Activated T-helper 1 cell treated with anti-CD3 and anti-CD28 coated beads, Interleukin-2, amount 50 U/mL, for 16 hours (primary cell): ENCODE measurements at places on chromosomes 4 and X.

DNA sequence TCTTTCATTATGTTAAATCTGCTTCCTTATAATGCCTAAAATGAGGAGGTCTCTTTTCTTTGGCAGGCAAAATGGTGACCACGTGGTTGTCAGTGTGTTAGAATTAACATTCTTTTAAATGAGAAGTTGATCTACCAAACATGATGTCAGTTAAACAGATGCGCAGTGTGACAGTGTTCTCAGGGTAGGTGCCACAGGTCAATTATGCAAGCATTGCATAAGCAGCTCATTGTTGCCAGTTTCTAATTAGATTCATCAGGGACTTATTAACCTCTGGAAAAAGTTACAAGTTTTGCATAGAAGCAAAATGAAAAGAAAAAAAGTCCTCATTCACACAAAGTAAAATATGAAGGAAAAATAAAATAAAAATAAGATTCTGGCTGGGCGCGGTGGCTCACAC lies 324.1 kb upstream of the GALNT7 start:
- no peak for DNase-seq

- DNase-seq, result no peak
These were observed 866.3 kb upstream of the PCDH7 start for GRCh38 chr4:29853833-29854232.

DNA sequence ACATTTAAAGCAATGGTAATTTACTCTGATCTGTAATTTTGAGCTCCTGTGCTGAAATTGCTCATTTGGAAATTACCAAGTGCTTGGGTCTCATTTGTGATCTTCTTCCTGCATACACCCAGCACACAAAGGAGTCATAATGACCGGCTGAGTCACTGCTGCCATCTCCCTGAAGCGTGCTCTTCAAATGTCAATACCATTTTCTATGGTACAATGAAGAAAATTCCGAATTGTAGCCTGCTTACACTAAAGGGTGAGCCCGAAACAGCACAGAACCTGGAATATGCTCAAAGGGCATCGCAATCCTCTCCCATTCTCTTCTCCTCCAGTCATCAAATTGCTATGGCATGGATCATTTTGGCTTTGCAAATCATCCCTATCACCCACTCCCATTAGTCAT lies 140.5 kb downstream of the GRIA3 start:
- no peak for DNase-seq

DNA sequence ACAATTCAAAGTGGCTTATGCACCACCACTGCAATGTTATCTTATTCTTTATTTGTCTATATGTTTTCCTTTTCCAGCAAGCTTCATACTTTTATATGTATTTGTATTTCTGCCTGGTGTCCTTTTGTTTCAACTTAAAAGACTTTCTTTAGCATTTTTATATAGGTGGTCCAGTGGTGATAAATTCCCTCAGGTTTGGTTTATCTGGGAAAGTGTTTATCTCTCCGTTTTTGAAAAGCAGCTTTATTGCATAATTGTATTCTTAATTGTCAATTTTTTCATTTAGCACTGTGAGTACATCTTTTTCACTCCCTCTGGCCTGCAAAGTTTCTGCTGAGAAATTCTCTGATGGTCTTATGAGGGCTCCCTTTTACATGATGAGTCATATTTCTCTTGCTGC lies 479.0 kb upstream of the GRID2 start:
- no peak for DNase-seq

DNA sequence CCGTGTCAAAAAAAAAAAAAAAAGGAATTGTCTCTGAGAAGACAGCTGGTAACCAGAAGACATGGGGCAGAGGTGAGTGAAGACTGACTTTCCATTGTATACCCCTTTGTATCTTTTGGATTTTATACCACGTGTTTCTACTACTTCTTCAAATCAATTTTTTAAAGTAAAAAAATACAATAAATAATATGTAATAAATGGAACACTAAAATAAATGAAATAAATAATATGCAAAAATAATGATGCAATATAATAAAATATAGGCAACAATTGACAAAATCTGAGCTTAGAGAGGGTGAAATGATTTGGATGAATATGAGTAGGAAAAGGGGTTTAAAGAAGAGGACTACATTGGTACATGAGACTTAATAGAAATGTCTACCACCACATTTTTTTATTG lies 155.8 kb downstream of the IL15 start:
- DNase-seq, result no peak

DNA sequence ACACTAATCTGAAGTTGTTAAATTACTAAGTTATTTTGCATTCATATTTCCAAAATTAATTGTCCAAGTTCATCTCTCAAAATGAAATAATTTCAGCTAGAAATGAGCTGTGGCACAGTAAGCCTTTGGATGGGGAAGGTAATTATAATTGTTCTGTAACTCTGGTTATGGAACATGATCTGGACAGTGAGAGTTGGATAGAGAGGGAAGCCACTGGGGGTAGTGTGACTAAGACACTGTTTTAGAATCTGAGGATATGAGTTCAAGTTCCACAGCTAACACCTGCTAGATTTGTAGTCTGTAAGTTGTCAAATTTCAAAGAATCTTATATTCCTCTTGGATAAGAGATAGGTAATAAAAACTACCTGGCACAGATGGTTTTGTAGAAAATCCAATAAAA lies 49.5 kb downstream of the DMD start:
- no peak for DNase-seq

DNA sequence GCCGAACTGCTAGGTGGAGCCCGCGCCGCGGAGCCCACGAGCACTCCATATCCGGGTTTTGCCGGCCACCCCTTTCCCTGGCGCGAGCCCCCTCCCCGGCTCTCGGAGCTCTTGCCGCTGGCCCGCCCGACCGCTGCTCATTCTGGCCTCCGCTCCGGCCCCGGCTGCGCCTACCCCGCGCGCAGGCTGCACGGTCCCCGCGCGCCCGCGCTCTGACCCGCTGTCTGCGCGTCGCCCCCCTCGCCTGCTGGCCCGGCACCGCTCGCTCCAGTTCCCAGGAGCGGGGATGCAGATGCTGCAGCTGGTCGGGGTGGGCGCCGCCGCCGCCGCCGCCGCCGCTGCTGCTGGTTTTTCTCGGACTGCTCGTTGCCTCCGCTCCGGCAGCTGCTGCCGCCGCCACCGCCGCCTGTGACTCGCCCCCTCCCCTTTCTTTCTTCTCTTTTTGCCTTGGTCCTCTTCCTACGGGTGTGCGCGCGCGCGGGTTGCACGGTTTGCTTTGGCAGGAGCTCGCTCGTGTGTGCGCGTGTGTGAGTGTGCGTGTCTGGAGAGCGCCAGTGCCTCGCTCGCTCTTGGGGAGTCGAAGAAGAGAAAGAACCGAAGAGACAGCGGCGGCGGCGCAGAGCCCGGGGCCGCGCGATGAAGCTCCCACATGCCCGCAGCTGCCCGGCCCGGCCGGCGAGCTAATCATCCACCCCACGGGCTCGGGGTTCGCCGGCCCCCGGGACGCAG lies at the start of gene ADGRL3:
Gene ADGRL3, plus strand, starts transcription at position 140 of the 729 bp plus-strand sequence.
- DNase-seq, result no peak

- DNase-seq, result no peak
These were observed 300.2 kb downstream of the USP46 start for GRCh38 chr4:52358883-52359321.

DNA sequence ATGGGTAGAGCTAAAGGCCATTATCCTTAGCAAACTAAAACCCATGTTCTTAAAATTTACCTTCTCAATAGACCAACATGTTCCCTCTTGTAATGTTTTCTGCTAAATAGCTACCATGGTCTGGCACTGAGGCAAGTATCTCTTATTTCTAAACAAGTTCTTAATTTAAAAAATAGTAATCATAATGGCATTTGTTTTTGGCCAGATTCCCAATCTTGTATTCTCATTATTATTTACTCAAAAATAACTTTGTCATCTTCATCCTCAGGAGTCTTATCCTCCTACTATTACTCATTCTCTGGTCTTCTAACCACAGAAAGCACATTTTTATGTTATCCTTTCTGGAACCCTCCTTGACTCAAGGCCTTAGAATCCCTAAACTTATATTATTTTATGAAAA lies 931.2 kb downstream of the CCSER1 start:
- DNase-seq, result no peak

- DNase-seq, result no peak
These were observed 38.0 kb downstream of the TRIM2 start for GRCh38 chr4:153241970-153242838.
